T-cell (primary cell): ENCODE measurements at places on chromosomes 12 and 14.

- DNase-seq: no peak
These were observed 23.2 kb upstream of the MAGOHB start for GRCh38 chr12:10636611-10637010.

DNA sequence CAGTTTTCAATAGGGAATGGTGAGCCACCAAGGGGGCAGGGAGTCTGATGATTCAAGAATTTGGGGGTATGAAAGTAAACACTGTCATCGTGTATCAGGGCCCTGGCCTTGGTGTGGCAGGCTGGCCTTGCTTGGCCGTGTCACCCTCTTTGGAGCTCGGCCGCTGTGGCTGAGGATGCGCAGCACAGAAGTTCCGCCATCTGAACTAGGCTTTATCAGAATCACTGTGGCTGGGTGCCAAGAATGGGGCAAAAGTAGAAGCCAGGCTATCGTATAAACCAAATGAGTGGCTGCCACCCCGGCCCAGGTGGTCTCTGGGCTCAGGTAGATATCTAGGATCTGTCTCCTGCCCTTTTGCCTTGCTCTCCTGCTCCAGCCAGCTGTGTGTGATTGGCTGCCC is 137.4 kb downstream of the PAPOLA start:
- DNase-seq: no peak

DNA sequence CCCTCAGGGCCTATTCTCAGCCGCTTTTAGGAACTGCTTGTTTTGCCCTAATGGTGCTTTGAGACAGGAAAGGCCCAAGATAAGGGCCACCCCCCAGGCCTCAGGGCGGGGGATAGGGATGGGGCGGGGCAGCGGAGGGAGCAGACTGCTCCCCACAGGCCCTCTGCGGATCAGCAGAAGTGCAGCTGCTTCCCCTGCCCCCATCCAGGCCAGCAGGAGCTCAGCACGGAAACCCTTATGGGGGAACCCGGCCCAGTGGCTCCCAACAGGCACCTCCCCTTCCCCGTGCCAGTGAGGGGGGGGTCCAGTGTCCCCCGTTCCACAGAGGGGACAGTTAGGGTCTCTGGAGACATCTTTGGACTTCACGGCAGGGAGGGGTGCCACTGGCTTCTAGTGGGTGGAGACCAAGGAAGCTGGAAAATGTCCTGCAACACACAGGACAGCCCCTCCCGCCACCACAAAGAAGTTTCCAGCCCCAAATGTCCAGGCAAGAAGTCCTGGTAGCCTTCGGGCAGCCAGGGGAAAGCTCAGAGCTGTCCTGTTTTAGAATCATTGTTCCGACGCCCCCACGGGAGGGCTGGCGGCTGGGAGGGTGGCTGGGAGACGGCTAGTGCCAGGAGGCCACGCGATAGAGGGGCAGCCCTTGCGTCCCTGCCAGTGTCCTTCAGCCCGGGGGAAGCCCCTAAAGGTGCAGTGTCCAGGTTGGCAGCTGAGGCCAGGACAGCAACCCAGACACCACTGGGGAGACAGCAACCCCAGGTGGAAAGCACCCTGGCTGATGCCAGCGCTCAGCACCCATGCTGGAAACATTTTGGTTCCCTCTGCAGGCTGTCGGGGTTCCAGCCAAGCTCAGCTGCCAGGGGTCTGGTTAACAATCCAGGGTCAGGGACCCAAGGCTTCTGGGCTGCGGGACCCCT is 10.4 kb upstream of the GPR132 start:
- DNase-seq: no peak

- DNase-seq: no peak
These were observed 134.0 kb downstream of the ANO6 start for GRCh38 chr12:45349916-45350315.

DNA sequence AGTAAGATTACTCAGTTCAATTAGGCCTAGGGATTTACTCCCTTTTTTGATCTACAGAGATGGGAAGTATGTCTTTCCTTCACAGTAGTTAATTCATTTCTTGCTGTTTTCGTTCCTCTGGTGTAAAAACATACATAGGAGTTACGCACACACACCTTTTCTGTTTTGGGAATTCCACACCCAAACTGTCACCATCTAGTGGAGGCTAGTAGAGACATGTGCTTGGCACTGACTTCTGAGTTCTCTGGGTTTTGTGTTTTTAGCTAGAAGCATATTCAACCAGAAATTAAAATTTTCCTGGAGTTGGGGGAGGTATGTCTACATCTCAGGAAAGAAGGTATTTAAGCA is 1.4 kb downstream of the SUSD6 start:
- no peak for DNase-seq

DNA sequence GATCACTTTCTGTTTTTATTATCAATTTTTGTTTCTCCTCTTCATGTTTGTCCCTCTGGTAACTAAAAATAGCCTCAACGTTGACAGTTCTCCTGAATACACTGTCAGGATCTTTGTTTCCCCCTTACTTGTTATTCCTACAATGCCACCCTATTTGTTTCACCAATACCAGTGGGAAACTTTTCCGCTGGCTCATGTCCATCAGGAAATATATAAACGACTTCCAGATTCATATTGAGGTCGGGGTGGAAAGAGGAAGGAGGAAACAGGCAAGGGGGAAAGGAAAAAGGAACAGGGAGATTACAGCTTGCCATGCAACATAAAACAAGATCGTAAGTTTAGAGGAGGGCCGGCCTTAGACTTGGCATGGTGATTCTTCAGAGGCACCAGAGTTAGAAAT is 61.7 kb downstream of the BTBD7 start:
- no peak for DNase-seq

GRCh38 chr12:93790472-93791152 is 113.4 kb downstream of the CRADD start:
- DNase-seq: no peak

DNA sequence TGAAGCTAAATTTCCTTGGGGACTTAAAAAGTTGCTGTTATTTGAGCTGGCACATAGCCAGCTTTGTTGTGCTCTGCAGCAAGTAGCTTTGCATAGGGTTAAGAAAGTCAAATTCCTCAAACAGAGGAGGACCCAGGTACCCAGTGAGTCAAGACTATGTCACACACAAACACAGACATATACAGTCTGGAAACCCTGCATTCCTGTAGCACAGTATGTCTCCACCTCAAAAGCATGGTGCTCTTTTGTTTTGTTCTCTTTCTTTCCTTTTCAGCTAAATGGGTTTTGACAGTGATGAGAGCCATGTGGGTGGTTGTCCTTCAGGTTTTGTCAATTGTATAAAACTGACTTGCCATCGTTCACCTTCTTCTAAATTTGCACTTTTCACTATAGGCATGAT is 179.6 kb upstream of the DIO2 start:
- DNase-seq: no peak
